GM06990 (cell line): ENCODE measurements at places on chromosomes 11 and 22.

GRCh38 chr22:45051419-45051818 lies 41.6 kb upstream of the PHF21B start:
- DNase-seq = no peak

DNA sequence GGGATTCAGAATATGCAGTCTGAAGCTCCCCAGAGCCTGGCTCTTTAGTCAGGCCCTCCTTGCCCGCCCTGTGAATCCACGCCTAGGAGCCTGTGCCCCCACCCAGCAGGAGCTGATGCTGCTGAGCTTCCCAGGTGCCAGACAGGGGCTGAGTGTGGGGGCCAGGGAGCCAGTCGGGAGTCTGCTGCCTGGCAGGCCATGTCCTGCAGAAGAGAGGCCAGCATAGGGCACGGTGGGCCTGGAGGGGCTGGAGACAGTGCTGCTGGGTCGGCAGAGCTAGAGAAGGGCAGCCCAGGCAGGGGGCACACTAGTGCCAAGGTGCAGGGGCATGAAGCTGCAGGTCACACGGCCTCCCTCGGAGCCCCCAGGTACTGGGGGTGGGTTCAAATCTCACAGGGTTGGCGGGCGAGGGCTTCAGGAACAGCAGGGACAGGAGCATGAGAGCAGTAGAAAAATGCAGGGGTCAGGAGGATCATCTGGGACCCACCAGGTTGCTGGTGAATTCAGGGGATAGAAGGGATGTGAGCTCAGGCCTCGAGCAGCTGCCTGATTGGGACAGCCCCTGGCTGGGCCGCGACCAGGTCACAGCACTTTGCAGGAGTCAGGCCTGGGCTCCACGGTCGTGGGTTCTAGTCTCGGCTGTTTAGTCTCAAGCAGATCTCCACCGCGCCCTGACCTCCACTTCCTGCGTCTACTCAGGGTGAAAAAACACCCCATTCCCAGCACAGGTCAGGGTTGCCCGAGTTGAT lies 4.1 kb upstream of the SEPTIN5 start:
- no peak for DNase-seq

- DNase-seq = no peak
Observed at GRCh38 chr11:114219559-114220349, 76.4 kb upstream of the NNMT start.

DNA sequence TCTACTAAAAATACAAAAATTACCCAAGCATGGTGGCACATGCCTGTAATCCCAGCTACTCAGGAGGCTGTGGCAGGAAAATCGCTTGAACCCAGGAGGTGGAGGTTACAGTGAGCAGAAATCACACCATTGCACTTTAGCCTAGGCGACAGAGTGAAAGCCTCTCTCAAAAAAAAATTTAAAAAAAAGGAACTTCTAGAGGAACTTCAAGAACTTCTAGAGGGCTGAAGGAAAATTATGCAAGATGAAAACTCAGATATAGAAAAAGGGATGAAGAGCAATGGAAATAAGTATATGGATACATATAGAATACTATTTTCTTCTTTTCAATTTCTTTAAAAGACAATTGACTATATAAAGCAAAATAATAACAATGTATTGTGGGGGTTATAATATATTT lies 51.2 kb upstream of the PRR5 start:
- no peak for DNase-seq

GRCh38 chr11:47337229-47337924 lies 15.1 kb downstream of the MYBPC3 start:
- no peak for DNase-seq

DNA sequence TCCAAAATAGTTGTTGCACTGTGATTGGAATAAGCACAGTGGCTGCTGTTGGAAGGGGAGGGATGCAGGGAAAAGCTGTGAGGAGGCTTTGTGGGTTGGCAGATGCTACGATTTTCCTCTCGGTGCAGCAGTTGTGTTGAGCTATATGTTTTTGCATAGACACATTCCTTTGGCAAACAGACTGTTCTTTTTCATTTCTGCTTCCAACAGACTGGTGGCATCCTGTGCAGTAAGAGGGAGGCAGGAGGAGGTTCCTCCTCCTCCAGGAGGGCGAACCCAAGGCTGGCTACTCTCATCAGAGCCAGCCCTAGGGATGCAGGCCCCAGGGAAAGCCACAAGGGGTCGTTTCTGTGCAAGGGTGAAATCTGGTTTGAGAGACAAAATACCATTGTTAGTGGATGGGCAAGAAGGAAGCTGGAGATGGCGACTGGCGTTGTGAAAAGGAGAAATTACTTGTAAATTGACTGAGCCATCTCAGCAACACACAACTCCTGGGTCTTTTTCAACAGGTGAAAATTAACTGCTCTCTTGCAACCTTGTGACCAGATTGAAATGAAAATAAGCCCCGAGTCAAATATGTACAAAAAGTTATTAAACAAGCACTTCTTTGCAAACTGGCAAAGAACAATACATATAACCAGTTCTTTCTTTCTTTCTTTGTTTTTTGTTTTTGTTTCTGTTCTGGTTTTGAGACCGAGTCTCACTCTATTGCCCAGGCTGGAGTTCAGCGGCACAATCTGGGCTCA lies 26.5 kb upstream of the UBASH3B start:
- no peak for DNase-seq

GRCh38 chr22:45720839-45721378 lies 49.3 kb downstream of the ATXN10 start:
- no peak for DNase-seq

GRCh38 chr11:111748035-111748804 lies 18.0 kb downstream of the PPP2R1B start:
- DNase-seq = no peak

GRCh38 chr22:39714321-39714720 lies 143.8 kb downstream of the CACNA1I start:
- no peak for DNase-seq
